ENCODE measurements at places on chromosomes 6 and 20.

DNA sequence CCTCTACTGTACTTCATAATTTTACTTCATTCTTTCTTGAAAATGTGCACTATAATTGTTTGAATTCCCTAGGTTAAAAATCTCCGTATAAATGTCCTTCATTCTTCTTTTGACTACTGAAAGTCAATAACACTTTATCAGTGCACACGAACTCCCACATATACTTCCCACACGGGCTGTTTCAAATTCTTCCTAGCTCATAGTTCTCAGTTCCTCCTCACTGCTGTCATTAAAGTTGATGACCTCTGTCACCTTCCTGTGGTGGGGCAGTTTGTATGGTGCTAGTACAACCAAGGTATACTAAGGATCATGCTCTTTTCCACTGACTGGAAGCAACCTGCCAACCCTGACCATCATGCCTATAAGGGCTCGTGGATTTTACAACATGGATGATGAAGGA, 40.0 kb upstream of the CD2AP start:
- DNase-seq, result no peak

GRCh38 chr6:124074606-124075005, 270.9 kb downstream of the NKAIN2 start:
- DNase-seq, result no peak

DNA sequence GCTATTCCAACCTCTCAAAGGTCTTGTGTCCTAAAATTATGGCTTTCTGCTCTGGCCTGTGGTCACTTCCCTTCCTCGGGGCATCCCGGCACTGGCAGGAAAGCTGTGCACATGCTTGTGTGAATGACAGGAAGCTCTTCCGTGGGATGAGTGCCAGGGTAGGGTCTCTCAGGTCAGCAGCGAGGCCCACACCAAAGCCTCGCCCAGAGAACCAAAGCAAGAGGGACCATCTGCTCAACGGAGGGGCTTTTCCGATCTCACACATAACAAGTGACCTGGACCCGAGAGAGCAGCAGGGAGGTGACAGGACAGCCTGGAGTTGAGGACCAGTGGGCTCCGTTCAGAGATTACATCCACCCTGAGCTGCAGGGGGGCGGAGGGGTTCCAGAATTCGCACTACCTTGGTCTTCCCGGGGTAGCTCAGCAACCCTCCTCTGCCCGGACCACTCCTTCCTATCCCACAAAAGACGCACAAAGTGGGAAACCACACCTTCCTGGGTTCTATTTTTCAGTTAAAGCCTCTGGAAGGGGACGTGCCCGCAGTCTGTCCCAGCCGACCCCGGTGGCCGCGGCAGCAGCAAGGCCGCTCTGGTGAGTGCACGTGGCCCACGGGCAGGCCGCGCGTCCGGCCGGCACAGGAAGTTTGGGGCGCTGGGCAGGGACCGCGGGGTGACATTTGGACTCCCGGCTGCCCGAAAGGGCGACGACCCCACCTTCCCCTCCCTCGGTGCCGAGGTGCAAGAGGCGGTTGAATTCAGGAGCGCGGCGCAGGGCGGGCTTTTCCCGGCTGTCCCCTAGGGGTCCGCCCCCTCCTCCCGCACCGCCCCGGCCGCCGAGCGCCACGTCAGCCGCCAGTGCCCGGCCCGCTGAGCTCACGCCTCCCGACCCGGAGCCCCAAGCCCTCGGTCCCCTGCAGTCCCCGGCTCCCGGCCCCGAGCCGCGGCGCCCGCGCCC, 988 bp downstream of the TXNDC5 start:
- peak; percentile 79 for DNase-seq

DNA sequence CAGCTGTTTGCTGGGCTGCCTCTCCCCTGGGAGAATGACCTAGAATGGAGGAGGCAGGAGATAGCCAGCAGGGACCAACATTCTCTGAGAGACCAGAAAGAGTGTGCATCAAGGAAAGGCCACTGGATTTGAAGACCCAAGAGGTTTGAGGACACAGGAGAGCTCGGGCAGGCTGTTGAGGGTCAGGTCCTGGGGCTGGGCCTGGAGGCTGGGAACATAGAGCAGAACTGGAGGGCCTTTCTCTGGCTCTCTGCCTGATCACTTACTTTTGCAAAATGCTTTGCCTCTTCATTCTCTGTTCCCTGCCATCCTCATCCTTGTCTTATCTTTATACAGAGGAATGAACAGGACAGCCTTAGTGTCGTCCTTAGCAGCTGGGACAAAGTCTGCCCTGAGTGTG, 2.5 kb downstream of the IYD start:
- no peak for DNase-seq

- peak; percentile 15 for DNase-seq
Measured at GRCh38 chr6:165662041-165662748, 846 bp downstream of the PDE10A start.

- no peak for DNase-seq
Measured at GRCh38 chr20:56428881-56429280, 16.8 kb downstream of the CASS4 start.

GRCh38 chr6:170023620-170024521, 267.0 kb downstream of the DLL1 start:
- DNase-seq, result no peak

GRCh38 chr6:167153521-167153959, 4.2 kb downstream of the GPR31 start:
- peak; percentile 19 for DNase-seq

DNA sequence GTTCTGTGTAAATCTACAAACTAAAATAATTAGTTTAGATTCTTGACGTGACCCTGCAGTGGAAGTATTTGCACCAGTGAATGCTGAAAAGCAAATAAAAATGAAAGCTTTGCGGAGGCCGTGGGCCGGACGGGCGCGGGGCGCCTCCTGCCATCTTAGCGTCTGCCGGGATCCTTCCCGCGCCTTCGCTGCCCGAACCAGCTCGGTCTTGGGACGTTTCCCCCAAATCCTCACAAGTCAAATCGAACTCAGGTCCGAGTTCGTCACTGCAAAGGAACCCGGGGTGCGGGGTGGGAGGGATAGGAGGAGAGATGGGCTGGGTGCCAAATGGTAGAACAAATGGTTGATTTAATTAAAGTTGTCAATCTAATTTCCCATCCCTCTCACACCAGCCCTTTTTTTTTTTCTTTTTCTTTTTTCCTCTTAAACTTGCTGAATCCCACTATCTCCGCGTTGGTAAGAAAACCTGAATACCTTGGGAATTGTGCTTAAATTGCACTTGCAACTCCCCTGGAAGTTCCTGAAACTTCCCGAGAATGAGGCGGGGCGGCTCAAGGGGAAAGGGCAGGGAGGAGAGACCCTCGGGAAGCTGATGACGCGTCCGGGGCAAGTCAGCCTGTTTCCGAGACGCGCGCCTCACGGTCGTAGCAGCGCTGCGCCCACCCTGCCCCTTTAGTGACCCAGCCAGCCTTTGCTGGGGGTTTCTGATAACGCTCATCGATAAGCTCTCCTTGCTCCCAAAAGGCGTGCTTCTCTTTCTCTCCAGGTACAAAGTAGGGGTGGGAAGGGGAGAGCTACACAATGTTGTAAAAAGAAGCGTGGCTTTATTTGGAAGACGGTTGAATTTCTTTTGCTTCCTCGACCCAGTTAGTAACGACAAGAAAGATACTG, 1.8 kb downstream of the GJA1 start:
- DNase-seq, result peak; percentile 36

DNA sequence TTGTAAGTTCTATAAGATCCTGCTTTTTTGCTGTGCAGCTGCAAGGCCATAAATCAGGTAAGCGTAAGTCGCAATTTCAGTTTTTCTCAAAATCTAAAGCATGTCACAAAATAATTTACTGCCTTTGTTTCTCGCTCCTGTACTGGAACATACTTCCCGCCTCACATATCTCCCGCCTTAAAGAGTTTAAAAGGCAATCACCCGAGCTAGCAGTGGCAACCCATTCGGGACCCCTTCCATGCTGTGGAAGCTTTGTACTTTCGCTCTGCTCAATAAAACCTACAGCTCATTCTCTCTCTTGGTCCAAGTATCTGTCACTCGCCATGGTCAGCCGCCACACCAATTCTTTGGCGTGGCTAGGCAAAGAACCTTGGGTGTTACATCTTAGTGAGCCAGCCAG, 34.0 kb downstream of the CEP85L start:
- no peak for DNase-seq

DNA sequence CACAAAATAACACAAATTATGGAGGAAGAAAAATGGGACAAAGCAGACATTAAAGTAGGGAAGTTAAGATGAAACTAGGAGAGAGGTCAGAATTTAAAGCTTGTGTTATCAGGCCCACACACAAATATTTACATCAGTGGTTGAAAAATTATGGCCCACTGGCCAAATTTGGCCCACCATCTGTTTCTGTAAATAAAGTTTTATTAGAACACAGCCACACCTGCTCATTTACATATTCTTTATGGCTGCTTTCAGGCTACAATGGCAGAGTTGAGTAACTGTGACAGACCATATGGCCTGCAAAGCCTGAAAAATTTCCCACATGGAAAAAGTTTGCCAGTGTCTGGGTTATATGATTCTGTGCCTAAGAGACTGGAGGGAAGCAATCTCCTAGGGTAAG, 49.0 kb downstream of the SLC22A23 start:
- DNase-seq, result no peak

- no peak for DNase-seq
Measured at GRCh38 chr6:112007805-112008204, 46.1 kb upstream of the CCN6 start.

DNA sequence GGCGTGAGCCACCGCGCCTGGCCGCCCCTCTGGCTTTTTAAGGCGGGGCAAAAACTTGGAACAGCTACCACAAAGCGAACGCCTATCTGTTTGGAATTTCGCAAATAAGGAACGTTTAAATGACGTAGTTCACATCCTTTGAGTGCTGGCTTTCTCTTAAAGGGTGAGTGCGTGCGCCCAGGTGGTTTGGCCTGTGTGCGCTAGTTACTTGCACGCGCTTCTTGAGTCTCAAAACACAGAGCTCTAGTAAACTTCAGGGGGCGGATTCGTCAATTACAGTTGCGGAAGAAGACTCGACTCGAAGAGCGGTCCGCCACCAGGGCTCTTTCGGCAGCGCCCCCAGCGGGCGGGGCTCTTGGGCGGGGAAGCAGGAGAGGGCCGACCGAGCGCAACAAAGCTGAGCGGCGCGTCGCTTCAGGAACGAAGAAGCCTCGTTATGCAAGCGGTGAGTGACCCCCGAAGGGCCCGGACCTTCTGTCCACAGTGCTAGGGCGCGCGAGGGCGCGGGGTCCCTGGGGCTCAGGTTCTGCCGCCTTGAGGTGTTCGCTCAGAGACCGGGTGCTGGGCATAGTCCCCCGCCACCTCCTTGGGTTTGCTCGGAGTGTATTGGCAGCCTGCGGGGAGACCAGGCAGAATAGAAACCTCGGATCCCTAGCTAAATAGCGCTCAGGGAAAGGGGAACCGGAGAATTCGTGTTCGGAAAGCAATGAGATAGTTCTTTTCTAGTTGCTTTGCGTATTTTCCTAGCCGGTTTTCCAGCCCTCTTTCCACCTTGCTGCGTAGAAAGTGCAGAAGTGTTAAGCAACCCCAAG, at the start of gene SYCP2L:
TSS of gene SYCP2L (plus strand) at position 362 of the 812 bp plus-strand sequence. CDS start at position 437, 75 bp downstream.
- DNase-seq, result peak; percentile 33

- no peak for DNase-seq
Measured at GRCh38 chr6:40176152-40176551, 241.9 kb upstream of the MOCS1 start.

DNA sequence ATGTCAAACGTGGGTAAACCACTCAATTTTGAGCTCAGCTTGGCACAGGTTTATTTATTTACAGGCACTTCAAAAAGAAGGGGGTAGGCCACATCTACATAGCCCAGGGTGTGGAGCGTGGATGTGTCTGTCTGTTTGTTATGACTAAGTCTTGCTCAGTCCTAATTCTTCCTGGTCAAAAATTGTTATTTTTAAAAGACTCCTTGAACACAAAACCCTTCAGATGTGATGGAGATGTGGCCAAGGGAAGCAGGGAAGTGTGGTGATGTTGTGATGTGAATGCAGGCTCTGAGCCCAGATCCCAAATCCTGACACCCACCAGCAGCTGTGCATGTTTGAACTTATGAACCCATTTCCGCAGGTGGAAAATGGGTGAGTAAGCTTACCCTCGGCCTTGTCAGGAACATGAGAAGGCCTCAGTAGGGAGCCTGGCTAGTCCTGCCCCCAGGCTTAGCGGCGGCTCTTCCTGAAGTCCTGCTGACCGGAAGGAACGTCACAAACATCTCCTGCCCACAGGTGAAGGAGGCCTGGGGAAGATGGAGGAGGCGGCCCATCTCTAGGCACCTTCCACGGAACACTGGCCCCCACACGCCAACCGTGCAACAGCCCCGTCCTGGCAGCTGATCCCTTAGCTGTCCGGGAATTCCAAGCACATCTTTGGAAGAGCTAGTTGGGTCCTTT, 119.7 kb downstream of the MYLK4 start:
- DNase-seq, result no peak

DNA sequence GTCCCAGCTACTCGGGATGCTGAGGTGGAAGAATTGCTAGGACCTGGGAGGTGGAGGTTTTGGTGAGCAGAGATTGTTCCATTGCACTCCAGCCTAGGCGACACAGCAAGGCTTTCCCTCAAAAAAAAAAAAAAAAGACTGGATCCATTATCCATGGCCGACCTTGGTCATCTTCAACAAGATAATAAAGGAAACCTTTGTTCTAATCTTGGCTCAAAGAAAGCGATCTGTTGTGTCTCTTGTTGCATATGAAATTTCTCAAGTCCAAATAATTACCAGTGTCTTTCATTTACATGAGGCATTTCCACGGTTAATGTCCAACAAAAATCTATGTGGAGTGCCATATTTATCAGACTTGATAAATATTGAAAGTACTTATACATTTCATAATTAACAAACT, 23.7 kb upstream of the KIF16B start:
- DNase-seq, result no peak

DNA sequence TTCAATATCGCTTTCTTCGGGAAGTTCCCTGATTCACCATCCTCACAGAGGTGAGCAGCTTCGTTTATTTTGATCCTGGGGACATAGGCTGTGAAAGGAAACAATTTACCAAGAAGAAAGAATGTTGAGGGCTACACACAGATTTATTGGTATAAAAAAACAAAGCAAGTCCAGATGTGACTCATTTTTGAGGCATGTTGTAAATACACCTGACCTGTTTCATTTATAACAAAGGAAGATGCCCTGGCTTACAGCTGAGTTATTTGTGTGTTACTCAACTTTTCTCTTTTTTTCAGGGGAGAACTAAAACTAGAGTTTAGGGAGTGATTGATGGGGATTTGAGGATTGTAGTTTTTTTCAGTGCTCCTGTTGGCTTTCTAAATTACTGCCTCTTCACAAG, 489.5 kb downstream of the CBLN4 start:
- DNase-seq, result no peak

DNA sequence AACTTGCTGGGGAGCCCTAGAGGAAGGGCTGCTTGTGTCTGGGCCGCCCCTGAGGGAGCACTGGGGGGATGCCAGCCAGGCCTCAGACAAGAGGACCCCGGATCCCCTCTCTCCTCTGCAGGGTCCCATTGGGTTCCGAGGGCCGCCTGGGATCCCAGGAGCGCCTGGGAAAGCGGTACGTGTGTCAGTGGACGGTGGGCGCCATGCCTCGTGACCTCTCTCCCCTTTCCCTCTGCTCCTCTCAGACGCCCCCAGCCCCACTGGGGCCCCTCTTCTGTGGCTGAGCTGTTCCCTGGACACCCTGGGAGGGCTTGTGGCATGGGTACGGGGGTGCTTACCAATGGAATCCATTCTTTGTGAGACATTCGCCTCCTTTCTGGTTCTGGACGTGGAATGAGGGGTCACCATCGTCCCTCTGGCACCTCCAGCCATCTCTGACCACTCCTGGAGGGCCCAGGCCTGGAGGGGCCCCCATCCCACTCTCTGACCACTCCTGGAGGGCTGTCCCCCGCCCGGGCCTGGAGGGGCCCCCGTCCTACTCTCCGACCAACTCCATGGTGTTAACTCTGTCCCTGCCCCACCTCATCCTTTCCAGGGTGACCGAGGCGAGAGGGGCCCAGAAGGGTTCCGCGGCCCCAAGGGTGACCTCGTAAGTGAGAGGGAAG, 9.9 kb downstream of the COL9A3 start:
- DNase-seq, result no peak
